ENCODE measurements at places on chromosomes 7 and 10.

DNA sequence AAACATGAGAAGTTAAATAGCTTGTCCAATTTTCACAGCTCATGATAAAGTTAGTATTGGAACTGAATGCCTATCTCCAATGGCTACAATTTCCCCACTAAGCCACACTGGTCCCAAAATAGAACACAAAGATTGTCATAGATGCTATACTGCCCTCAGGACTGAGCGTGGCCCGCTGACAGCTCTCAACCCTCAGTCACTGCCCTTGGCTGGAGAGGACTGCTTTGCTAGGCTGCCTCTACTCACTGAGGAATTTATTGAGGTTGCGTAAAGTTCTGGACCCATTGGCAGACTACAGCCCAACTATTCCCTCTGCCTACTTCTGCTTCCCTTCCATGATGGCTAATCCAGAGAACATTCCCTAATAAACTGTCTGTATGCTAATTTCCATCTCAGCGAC is 165.5 kb upstream of the BET1 start:
- no peak for DNase-seq

DNA sequence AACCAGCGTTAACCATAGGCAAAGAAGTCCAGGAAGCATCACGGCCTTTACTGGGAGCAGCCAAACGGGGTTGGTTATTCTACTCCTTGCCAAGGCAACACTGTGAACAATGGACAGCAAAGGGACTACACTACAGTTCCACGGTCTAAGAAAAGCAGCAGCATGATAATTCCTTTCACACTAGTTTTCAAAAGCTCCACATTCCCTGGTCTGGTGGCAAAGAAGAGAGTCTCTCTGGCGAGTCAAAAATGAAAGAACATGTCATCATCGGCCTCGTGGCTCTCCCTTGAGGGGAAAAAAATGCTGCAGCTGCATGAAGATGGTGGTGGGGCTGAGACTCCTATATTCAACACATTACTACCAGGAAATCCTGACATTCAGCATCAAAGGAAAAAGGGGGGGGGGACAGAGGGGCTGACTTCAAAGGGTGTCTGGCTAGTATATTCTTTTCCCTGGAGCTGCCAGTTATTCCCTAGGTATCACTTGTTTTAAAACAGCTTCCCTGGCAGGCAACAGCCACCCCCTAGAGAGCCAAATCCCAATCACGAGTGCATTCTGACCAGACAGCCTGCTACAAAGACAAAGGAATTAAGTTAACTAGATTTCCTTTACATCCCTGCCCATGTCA is 49.1 kb downstream of the SLC37A3 start:
- no peak for DNase-seq

DNA sequence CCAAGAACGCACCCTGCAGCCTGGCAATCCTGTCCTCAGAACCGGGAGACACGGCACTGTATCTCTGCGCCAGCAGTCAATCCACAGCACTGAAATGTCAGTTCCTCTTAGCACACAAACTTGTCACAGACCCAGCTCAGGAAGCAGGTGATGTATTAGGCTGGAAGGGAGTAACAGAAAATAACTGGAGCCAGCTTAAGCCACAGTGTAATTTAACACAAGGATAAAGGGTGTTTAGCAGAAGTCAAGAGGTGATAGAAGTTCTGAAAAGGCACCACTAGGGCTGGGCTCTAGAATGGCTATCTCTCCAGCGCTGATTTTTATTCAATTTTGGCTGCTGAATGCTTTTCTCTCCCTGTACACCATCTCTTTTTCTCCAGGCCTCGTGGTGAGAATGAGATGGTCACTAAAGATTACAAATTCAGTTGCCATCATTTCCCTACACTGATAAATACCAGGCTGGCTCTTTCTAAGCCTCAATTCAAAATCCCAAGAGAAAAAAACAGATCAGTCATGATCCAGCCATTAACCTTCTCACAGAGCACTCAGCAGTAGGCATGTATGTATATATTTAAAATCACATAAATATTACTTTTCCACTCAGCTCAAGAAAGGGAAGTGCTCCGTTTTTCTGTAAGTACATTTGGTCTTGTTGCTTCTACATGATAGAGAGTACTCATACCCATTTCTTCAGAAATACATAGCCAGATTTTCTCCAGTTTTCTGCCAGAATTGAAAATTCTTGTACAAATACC is 102.7 kb upstream of the PRSS1 start:
- no peak for DNase-seq

DNA sequence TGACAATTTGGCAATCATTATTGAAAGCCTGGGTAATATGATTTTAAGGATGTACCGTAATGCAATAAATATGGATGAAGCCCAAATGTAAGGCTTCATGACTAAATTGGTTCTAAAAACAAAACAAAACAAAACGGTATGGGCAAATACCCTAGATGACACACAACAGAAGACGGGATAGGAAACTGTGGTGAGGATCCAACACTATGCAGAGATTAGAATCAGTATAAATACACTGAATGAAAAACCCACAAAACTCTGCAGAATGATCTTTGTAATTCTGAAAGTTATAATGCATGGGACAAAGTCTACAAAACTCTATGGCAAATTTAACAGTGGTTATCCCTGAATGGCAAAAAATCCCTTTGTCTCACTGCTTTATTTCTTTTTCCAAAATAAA is 57.6 kb downstream of the MALSU1 start:
- no peak for DNase-seq

DNA sequence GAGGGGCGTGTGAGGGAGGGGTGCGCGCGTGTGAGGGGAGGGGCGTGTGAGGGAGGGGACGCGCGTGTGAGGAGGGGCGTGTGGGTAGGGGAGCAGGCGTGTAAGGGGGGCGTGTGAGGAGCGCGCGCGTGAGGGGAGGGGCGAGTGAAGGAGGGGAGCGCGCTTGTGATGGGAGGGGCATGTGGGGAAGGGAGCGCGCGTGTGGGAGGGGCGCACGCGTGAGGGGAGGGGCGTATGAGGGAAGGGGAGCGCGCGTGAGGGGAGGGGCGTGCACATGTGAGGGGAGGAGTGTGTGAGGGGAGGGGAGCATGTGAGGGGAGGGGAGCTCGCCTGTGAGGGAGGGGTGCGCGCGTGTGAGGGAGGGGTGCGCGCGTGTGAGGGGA is 19.1 kb downstream of the MXI1 start:
- peak; percentile 77 for DNase-seq

GRCh38 chr7:106054971-106055532 is 57.1 kb downstream of the SYPL1 start:
- no peak for DNase-seq

GRCh38 chr10:78927257-78927995 is 141.3 kb upstream of the ZMIZ1 start:
- no peak for DNase-seq

- DNase-seq = no peak
Measured at GRCh38 chr10:53569455-53569854, 796.9 kb upstream of the MBL2 start.

- DNase-seq = no peak
Measured at GRCh38 chr10:68346774-68347173, 14.0 kb upstream of the PBLD start.

DNA sequence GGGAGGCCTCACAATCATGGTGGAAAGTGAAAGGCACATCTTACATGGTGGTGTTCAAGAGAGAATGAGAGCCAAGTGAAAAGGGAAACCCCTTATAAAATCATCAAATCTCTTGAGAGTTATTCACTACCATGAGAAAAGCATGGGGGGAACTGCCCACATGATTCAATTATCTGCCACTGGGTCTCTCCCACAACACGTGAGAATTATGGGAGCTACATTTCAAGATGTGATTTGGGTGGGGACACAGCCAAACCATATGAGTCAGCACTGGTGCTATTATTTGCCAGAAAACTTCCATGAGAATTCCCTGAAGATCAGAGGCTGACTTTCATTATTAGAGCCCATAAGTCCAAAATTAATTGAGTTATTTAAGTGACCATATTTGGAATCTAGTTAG is 1001.2 kb upstream of the POT1 start:
- no peak for DNase-seq

- DNase-seq = no peak
Measured at GRCh38 chr7:156327474-156327873, 313.1 kb upstream of the RNF32 start.

DNA sequence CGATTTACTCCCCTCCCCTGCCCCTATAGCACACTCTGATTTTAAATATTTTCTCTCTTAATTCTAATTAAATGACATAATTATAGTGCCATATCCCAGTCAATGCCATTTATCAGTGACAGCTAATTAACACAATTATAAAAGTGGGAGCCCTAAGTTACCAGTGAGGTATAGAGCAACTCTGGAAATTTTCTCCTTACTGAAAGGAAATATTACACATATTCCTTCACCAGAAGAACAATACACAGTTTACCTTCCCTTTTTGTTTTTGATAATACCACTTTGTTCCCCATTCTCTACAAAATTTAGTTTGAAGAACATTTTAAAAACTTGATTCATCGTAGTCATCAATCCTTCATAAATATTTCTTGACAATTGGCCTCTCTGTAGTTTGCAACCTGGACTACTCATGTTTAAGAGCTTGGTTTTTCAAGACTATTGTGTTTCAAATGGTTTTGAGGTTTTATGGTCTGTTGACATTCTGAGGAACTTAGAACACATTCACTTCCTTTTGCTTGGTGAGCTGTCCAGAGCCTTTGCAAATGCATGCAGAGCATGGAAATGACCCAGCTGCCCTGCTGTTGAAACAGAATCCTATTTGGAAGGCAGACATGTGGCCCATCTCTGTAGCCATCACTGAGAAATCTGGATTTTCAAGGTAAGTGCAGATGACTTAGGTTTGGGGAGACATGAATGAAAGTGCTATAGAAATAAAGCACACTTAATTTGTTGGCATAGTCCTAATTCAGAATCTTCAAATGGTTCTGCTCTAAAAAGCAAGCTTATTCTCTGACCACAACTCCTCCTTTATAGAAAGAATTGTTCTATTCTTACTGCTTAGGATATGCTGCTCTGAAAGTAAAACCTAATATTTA is at the start of gene GPR141:
Gene GPR141, plus strand, starts transcription at position 521 of the 875 bp plus-strand sequence. CDS start 56,628 bp downstream, outside the sequence.
- no peak for DNase-seq

DNA sequence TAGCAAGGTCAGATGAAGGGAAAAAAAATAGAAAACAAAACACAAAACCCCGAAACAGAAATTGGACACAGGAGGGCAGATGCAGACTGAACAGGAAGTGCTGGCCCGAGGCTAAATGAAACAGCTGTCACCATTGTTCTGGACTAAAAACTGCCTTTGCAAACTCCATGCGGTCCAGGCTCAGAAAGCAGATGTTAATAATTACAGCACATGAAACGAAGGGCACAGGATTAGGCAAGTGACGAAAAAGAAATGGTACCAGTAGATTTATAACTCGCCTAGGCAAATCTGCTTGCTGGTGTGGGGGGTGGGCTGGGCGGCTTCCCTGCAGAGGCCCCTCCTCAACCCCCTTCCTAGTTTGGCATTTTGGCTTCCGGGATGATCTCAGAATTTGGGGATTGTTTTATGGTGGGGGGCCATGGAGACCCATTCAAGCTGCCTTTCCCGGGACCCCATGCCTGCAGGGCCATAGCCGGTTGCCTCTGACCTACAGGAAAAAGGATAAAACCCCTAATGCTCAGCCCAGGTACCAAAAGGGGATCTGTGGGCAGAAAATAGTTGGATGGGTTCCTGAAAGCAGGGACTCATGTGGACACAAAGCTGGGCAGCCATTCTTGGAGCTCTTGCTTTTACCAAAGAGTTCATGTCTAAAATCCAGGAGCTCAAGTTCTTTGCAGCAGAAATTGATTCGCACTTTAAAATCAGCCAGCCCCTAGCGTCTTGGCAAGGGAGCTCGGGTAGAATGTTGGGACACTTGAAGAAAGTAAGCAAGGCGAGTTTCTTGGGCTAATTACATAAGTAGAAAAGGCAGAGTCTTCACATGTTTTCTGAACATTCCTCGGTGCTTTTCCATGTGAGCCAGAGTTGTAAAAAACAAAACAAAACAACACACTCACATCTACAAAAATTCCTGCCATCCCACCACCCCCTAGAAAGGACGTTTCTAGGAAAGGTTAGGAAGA is 39.0 kb upstream of the EMX2 start:
- DNase-seq = no peak

All from activated CD8-positive, alpha-beta memory T cell treated with anti-CD3 and anti-CD28 coated beads for 1 hour (primary cell).